ENCODE measurements at places on chromosomes 3 and 15. TPM values are rescaled to one million over a fixed set of nuclear protein-coding genes. Genes with fewer than 3 reads are reported as not detected.

The MORC1 gene
- polyA plus RNA-seq: not detected

The ZNF385D gene
- polyA plus RNA-seq: 26.2 TPM

The C3orf20 gene
- 0.11 TPM for polyA plus RNA-seq

The RETNLB gene
- not detected for polyA plus RNA-seq

The C2CD4A gene
- polyA plus RNA-seq: 0.04 TPM

The ABCC5 gene
- polyA plus RNA-seq: 28.5 TPM

- DNase-seq: no peak
Measured at GRCh38 chr3:43582866-43583265, 38.9 kb downstream of the ANO10 start.

DNA sequence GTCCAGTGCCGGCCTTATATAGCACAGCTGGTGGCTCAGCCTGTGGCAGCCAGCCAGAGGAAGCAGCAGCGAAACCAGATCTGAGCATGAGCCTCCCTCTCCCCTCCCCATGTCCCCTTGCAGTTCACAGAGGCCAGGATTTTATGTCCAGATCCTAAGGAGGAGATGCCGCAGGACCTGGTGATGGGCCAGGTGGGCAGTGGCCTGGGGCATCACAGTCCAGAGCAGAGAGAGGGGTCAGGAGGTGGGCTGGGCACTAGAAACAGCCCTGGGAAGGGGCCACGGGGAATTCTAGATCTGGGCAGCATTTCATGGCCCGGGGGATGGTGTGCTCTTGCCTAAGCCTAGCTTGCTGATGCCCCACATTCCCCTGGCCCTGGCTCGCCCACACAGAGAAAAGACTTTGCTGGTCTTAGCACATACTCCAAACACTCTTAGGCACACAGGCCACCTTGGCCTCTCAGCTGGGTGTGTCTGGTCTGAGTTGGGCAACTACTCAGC lies 259 bp upstream of the CILP start:
- no peak for DNase-seq

- no peak for DNase-seq
Measured at GRCh38 chr3:124965413-124965812, 30.9 kb upstream of the MUC13 start.

DNA sequence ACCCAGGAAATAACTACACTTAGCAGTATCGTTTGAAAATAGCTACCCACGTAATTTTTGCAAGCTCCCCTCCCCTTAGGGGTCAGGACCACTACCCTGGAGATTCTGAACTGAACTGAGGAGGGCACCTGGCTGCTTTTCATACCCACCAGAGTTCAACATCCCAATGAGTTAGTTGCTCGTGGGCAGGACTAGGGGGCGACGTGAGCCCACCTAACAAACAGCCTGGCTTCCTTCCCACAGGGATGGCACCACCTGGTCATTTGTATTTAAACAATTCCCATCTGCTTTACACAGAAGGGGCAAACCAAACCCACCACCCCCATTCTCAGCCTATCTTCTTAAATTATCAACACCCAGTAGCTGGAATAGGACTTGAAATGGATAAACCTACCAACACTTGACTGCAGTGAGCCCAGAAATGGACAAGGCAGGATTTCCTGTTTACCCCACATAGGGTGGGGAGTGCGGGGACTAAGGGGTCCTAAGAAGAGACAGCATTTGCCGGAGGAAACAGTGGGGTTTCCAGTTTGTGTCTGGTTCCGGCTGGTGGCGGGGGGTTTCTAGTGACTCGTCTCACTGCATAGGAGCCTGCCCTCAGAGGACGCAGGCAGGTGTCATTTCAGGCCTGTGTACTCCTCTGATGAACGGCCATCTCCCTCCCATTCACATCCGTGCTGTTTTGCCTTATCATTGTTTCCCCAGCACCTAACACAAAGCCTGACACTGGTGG lies 11.6 kb upstream of the VGLL4 start:
- DNase-seq: no peak

DNA sequence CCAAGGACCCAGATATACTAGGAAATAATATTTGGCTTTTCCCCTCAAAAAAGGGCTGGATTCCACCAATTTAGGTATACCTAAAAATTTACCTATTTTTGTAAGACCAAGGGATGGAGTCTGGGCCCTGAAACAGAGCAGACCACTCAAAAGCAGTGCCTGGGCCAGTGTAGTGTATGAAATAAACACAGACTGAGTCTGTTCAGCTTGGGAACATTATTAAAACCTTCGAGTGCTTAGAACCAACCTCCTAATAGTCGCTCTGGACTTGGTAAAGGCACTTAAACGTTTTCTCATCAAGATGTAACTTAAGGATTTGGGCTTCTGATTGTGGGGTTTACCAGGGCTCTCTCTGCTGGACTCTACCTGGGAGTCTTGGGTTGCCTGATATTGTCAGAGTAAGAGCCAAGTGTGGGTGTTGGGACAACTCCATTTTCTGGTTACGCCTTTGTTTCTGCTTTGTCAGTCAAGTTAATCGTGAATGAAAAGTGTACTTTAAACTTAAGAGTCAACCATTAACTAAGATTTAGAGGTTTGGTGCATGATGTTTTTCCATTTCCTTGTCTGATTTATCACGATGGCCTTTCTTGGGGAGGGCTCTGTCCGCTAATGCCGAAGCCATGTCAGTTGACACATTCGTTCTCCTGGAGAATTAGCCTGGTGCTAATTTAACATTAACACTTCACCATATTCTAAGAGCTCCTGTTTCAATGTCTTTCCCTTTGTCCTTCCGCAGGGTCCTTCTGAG lies 221.0 kb upstream of the TPM1 start:
- no peak for DNase-seq

DNA sequence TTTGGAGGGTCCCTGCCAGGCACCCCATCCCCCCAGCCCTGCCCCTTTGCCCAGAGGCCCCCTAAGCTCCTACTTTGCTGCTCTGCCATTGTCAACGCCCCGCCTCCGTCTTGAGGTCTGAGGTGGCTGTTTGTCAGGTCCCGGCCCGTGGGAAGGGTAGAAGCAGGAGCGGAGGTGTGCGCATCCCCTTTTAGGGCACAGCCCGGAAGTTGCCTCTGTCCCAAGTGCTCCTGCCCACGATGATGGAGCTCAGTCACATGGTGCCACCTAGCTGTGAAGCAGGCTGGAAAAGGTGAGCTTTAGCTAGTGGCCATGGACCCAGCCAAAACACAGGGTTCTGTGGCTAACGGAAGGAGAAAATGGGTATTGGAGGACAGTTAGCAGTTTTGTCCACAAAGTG lies 28.5 kb upstream of the LCTL start:
- DNase-seq: no peak

GRCh38 chr3:134463676-134464063 lies 22.1 kb downstream of the ANAPC13 start:
- no peak for DNase-seq

GRCh38 chr3:96657710-96658109 lies 156.7 kb upstream of the EPHA6 start:
- no peak for DNase-seq

DNA sequence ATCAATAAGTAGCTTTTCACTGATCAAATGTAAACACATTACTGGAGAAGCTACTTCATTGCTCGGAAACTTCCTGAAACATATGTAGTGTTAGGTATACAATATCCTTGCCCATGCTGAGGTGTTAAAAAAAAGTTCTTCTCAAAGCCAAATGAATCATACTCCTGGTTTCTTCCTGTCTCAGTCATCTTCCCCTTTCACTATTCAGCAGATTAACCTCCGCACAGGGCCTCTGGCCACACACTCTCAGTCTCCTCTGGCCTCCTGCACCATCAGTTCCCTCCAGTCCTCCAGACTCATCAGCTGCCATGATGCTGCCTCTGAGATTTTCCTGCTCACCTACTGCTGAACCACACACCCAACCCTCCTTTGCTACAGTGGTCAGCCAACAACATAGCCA lies 70.5 kb upstream of the BOC start:
- no peak for DNase-seq

GRCh38 chr3:51379301-51379700 lies 5.8 kb upstream of the MANF start:
- DNase-seq: no peak

DNA sequence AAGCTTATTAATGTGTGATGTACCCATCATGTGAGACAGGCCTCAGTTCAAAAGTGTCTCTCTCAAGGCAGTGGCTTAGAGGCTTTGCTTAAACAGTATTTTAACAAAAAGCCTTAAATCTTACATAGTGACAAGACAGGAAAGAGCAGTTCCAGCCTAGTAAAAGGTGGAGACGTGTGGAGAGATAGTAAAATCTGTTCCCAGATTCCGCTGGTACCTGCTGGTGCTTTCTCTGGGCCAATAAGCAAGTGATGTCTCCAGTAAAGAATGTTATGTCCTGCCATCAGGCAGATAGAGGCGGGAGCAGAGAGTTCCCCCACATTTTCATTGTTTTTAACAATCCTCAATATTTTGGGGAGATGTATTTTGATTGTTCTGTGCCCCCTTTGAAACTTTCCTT lies 135.0 kb downstream of the VPS8 start:
- no peak for DNase-seq

GRCh38 chr3:31695280-31696008 lies 162.7 kb downstream of the STT3B start:
- no peak for DNase-seq

Measured in forelimb muscle (tissue), 1 donor.